ENCODE measurements at places on chromosomes 7 and 10.

DNA sequence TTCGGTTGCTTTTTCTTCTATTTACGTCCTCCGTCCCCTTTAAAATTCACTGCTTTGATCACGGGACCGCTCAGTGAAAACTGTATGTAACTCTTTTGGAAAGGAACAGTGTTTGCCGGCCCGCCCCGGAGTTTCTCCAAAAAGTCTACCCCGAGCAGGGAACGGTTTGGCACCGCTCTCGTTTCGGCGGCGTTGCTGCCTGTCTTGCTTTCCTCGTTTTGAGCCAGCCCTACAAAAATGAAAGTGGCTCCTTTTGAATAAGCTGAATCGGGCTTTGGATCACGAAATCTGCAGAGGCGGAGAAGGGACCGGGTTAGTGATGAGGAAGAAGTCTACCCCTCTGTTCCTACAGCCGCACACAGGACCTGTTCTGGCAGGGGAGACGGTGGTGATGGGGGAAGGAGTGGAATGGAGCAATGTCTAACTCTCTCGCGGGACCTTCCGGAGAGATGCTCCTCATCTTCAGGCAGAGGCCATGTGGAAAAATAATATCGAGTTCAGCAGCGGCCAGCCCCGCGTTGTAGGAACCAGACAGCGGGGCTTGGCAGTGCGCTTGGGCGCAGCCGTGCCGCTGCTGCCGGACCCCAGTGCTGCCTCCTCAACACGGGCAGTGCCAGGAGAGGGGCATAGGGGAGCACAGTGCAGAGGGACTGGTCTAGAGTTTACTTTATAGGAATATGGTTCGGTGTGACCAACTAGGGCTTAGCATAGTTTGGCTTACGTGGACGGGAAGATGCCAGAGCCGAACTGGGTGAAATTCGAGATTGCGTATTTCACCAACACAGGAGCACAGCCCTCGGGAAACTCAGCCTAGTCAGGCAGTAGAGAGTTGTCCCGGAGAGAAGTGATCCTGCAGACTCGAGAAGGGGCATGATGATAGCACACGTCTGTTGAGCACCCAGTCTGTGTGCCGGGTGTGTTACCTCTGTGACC is 1.4 kb downstream of the HTRA1 start:
- DNase-seq: no peak

- no peak for DNase-seq
Measured at GRCh38 chr10:119350502-119351097, 143.2 kb downstream of the GRK5 start.

GRCh38 chr7:79434867-79435266 is 18.6 kb downstream of the MAGI2 start:
- no peak for DNase-seq

- DNase-seq: no peak
Measured at GRCh38 chr10:35270100-35270499, 66.2 kb upstream of the CCNY start.

- no peak for DNase-seq
Measured at GRCh38 chr7:74058486-74058885, 25.1 kb upstream of the LIMK1 start.

DNA sequence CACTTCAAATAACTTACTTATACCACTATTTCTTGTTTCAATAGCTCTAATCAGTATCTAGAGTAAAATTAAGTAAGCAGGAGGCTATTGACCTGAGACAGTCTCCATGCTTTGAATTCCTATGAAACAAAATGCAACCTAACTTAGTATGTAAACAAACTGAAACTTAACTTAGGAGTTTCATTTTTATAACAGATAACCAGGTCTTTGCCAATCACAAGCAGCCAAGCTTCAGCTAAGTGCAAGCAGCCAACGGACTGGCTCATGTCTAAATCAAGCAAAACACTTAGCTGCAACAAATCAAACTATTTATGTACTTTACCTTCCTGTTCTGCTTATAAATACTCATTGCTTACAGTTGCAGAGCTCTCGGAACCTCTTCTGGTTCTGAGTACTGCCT is 4.4 kb upstream of the GSTK1 start:
- no peak for DNase-seq

- no peak for DNase-seq
Measured at GRCh38 chr7:24842449-24843241, 85.4 kb upstream of the GSDME start.

All from stimulated activated CD4-positive, alpha-beta T cell treated with anti-CD3 and anti-CD28 coated beads, Interleukin-4, amount 100 ng/mL, for 24 hours (primary cell).